Central memory CD8-positive, alpha-beta T cell (primary cell): ENCODE measurements at places on chromosomes 2 and 18.

DNA sequence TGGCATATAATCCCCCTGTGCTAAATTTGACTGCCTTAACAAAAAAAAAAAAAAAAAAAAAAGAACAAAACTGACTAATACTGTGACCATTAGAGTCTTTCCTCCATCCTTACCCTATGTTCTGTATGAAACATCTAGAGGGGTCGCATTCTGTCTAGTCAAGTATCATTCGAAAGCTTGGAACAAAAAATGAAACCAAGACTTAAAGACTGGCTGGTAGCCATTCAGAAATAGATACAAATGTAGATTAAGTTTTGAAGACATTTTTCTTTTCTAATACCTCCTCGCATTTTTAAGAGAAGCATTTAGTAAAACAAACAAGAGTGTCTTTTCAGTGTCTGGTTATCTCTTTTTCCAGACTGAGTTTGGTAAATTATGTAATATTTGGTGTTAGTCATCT lies 66.7 kb downstream of the SPATS2L start:
- H3K36me3 ChIP-seq = peaks cover 3% of the 10 kb centered on the region
- H3K27me3 ChIP-seq = no peaks in the 10 kb centered on the region
- peaks cover 20% of the 10 kb centered on the region for H3K4me1 ChIP-seq
- peak overlapping the region; percentile 86 for H3K27ac ChIP-seq

GRCh38 chr2:120650022-120650644 lies 85.5 kb upstream of the GLI2 start:
- H3K4me1 ChIP-seq = no peaks in the 10 kb centered on the region
- H3K4me3 ChIP-seq = no peak overlapping the region
- no peak for DNase-seq
- no peak overlapping the region for H3K27ac ChIP-seq
- H3K27me3 ChIP-seq = peaks cover 35% of the 10 kb centered on the region

DNA sequence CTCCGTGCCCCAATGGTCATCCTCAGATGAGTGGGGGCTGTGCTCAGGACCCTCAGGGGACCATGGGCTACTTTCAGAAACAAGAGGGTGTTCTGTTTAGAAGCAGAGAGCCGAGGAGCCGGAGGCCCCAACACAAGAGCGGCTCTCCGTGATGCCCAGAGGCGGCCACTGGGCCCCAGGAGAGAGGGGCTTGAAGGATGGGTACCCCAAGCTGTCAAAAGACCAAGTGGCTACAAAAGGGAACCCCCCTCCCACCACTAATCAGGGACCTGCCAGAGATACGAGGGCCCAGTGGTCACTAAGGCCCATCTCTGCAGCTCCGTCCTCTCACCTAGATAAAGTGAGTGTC lies 93.6 kb downstream of the HDAC4 start:
- H3K27ac ChIP-seq = no peak overlapping the region
- peaks cover 24% of the 10 kb centered on the region for H3K4me1 ChIP-seq
- H3K36me3 ChIP-seq = no peaks in the 10 kb centered on the region
- H3K4me3 ChIP-seq = no peak overlapping the region
- DNase-seq = no peak

DNA sequence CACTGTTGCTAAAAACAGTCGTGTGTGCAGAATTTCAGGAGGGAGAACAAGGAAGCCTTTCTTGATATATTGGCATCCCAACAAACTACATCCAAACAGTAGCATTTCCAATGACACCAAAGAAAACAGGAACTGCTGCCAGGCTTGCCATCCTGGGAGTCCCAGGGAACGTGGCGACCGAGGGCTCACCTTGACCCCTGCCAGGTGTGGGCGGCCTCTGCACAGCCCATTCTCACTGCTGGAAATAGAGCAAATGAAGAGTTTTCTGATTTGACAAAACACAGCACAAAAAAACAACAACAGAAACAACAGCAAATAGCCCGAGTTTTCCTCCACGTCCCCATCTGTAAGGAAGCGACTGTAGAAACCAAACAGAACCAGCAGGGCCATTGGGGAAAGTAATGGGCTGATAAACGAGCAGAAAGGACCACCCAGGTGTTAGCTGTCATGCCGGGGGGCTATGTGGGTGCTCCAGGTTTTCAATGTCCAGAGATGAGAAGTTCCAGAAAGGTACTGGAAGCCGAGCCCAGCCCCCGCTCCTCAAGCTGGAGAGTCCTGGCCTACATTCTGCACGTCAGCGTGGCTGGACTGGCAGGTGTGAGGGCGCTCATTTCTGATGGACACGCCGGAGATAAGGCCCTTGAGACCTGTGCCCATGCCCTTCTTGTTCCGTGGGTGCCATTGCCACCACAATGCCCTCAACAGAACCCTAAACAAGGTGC lies 80.8 kb downstream of the TWIST2 start:
- no peak for DNase-seq
- no peak overlapping the region for H3K4me3 ChIP-seq
- H3K4me1 ChIP-seq = no peaks in the 10 kb centered on the region
- H3K27ac ChIP-seq = no peak overlapping the region
- H3K36me3 ChIP-seq = peaks cover 2% of the 10 kb centered on the region

- H3K36me3 ChIP-seq = no peaks in the 10 kb centered on the region
- no peak overlapping the region for H3K27ac ChIP-seq
- no peak overlapping the region for H3K4me3 ChIP-seq
- H3K4me1 ChIP-seq = no peaks in the 10 kb centered on the region
- H3K27me3 ChIP-seq = no peaks in the 10 kb centered on the region
Observed at GRCh38 chr2:188382107-188382506, 90.4 kb downstream of the GULP1 start.

GRCh38 chr2:167785606-167786216 lies 461.7 kb downstream of the STK39 start:
- H3K27ac ChIP-seq = no peak overlapping the region
- no peaks in the 10 kb centered on the region for H3K4me1 ChIP-seq
- H3K36me3 ChIP-seq = no peaks in the 10 kb centered on the region
- peaks cover 35% of the 10 kb centered on the region for H3K27me3 ChIP-seq
- DNase-seq = no peak
- no peak overlapping the region for H3K4me3 ChIP-seq

DNA sequence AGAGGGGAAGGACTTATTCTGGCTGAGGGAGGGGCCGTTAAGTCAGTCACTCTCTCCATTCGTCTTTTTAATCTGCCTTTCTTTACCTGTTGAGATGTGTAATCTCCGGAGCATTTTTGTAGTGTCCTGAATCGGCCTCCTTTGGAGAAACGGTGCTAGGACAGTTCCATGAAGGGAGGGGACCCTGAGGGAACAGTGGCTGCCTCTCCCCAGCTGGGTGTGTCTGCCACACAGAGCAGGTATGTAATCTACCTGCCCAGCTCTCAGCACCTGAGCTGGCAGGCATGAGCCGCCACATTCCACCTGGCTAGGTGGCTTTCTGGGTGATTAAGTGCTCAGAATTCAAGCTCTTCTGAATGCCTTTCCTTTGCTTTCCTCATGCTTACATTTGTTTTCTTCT lies 131.2 kb downstream of the WDSUB1 start:
- no peak overlapping the region for H3K4me3 ChIP-seq
- H3K27me3 ChIP-seq = no peaks in the 10 kb centered on the region
- no peaks in the 10 kb centered on the region for H3K36me3 ChIP-seq
- H3K27ac ChIP-seq = no peak overlapping the region
- no peak for DNase-seq
- peaks cover 13% of the 10 kb centered on the region for H3K4me1 ChIP-seq

- H3K27me3 ChIP-seq = no peaks in the 10 kb centered on the region
- no peaks in the 10 kb centered on the region for H3K36me3 ChIP-seq
- no peak overlapping the region for H3K4me3 ChIP-seq
- peak overlapping the region; percentile 64 for H3K27ac ChIP-seq
- DNase-seq = no peak
Observed at GRCh38 chr18:3025544-3025943, 12.6 kb upstream of the LPIN2 start.

- peak overlapping the region; percentile 87 for H3K4me3 ChIP-seq
- H3K27me3 ChIP-seq = no peaks in the 10 kb centered on the region
- no peak for DNase-seq
- H3K27ac ChIP-seq = peak overlapping the region; percentile 2
- peaks cover 71% of the 10 kb centered on the region for H3K4me1 ChIP-seq
- peaks cover 23% of the 10 kb centered on the region for H3K36me3 ChIP-seq
Observed at GRCh38 chr18:12879840-12880540, 4.0 kb downstream of the PTPN2 start.

- no peak overlapping the region for H3K4me3 ChIP-seq
- DNase-seq = no peak
- H3K27me3 ChIP-seq = no peaks in the 10 kb centered on the region
- H3K36me3 ChIP-seq = peaks cover 71% of the 10 kb centered on the region
- H3K4me1 ChIP-seq = peaks cover 16% of the 10 kb centered on the region
Observed at GRCh38 chr2:98541489-98541888, 66.8 kb downstream of the COA5 start.

- H3K27me3 ChIP-seq = no peaks in the 10 kb centered on the region
- no peak for DNase-seq
- H3K4me3 ChIP-seq = peak overlapping the region; percentile 81
- peak overlapping the region; percentile 97 for H3K27ac ChIP-seq
- H3K36me3 ChIP-seq = peaks cover 9% of the 10 kb centered on the region
- peaks cover 57% of the 10 kb centered on the region for H3K4me1 ChIP-seq
Observed at GRCh38 chr2:240622060-240622411, 3.2 kb upstream of the GPR35 start.

GRCh38 chr2:230131366-230131765 lies 62.6 kb upstream of the SLC16A14 start:
- H3K4me1 ChIP-seq = no peaks in the 10 kb centered on the region
- H3K4me3 ChIP-seq = no peak overlapping the region

DNA sequence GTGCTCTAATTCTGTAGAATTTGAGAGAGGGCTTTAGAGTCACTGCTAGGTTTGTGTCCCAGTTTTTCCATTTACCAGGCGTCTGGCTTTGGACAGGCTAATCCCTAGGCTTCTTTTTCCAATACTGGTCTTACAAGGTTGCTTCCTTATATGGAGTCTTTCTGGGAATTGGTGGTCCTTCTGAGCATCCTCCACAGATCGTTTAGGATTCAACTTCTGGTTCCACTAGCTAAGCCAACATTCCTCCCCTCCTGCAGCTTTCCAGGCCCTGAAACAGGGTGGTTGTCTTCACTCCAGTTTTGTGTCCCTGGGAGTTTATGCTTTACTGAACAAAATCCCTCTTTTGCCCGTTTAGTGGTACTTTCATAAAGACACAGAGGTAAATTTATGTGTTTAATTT lies 170.6 kb downstream of the CERS6 start:
- no peak for DNase-seq
- H3K4me3 ChIP-seq = no peak overlapping the region
- no peak overlapping the region for H3K27ac ChIP-seq
- H3K4me1 ChIP-seq = no peaks in the 10 kb centered on the region
- H3K36me3 ChIP-seq = no peaks in the 10 kb centered on the region

- H3K36me3 ChIP-seq = no peaks in the 10 kb centered on the region
- no peak overlapping the region for H3K4me3 ChIP-seq
- H3K27ac ChIP-seq = no peak overlapping the region
- no peaks in the 10 kb centered on the region for H3K4me1 ChIP-seq
- DNase-seq = peak; percentile 33
Observed at GRCh38 chr2:220687231-220687843, 884.8 kb downstream of the EPHA4 start.

DNA sequence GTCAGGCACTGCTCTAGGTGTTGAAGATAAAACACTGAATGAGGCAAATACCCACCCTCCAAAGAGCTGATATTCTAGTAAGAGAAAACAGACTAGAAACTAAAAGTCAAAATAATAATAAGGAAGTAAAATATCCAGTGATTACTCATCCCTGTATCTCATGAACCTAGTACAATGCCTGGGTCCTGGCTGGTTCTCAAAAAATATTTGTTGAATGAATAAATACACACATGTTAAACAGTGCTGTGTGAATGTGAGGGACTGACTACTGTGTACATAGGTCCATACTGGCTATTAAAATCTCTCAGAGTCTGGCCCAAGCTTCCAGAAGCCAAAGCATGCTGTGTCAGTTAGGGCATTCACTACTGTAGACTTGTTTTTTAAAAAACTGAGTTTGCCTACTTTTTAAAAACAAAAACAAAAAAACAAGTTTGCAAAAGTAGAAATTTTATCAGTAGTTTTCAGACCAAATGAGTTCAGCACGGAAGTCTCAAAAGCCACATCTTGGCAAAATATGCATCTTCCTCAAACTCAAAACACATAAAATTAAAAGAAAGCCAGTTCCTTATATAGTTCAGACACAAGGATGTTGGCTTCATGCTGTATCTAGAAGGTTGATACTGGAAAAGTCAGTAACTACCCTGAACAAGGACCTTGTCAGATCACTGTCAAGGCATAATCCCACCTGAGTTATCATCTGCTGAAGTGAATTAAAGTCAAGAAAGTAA lies 136.2 kb downstream of the THADA start:
- H3K27me3 ChIP-seq = no peaks in the 10 kb centered on the region
- H3K4me1 ChIP-seq = peaks cover 10% of the 10 kb centered on the region
- H3K36me3 ChIP-seq = peaks cover 2% of the 10 kb centered on the region

DNA sequence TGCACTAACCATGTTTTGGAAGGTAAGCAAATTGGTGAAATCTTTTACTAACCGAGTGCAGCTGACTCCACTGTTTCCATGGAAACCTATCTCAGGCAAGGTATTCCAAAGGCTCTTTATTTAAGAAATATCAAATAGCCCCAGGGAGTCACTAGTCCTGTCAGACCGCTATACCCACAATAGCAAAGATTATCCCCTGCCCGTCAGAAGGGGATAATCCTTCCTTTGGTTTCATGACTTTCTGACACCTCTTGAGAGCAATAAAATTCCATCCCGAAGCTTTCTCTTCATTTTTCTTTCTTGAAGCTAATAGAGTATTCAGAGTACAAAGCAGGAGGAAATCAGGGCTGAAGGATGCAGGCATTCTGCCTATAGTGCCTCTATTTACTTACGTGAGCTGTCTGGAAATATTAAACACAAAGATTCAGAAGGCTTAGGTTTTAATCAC lies 34.7 kb upstream of the MAP2 start:
- H3K27ac ChIP-seq = no peak overlapping the region
- DNase-seq = no peak
- H3K4me1 ChIP-seq = no peaks in the 10 kb centered on the region
- H3K4me3 ChIP-seq = no peak overlapping the region
- no peaks in the 10 kb centered on the region for H3K36me3 ChIP-seq
- H3K27me3 ChIP-seq = no peaks in the 10 kb centered on the region

DNA sequence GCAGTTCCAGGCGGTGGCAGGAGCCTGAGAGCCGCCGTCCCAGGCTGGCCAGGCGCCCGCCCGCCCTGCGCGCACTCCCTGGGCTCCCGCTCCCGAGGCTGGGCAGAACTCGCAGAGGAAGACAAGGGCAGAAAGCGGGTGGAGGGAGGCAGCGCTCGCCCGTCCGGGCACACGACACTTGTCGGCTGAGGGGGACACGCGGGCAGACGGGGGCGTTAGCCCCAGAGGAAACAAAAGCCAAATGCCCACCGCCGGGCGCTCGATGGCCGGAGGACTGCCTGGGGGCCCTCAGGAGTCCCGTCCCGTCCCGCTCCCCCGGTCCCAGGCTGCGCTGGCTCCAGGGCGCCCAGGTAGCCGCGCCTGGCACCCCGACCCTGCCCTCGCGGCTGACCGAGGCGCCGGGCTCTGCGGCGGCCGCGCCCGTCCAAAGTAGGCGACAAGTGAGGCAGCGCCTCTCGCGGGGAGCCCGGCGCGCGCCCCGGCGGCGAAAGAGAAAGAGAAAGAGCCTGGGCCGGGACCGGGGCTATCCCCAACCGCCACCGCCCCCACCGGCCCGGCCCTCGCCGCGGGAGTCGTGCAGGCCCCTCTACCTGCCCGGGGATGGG lies 491 bp downstream of the L3MBTL4 start:
- peaks cover 20% of the 10 kb centered on the region for H3K27me3 ChIP-seq
- no peak for DNase-seq
- H3K27ac ChIP-seq = no peak overlapping the region

- H3K27ac ChIP-seq = peak overlapping the region; percentile 63
- H3K36me3 ChIP-seq = no peaks in the 10 kb centered on the region
- no peak for DNase-seq
- no peak overlapping the region for H3K4me3 ChIP-seq
Observed at GRCh38 chr2:237598468-237599208, 8.1 kb upstream of the RAB17 start.
